Globus pallidus (tissue), 1 donor: ENCODE measurements at places on chromosomes 6 and 20.

DNA sequence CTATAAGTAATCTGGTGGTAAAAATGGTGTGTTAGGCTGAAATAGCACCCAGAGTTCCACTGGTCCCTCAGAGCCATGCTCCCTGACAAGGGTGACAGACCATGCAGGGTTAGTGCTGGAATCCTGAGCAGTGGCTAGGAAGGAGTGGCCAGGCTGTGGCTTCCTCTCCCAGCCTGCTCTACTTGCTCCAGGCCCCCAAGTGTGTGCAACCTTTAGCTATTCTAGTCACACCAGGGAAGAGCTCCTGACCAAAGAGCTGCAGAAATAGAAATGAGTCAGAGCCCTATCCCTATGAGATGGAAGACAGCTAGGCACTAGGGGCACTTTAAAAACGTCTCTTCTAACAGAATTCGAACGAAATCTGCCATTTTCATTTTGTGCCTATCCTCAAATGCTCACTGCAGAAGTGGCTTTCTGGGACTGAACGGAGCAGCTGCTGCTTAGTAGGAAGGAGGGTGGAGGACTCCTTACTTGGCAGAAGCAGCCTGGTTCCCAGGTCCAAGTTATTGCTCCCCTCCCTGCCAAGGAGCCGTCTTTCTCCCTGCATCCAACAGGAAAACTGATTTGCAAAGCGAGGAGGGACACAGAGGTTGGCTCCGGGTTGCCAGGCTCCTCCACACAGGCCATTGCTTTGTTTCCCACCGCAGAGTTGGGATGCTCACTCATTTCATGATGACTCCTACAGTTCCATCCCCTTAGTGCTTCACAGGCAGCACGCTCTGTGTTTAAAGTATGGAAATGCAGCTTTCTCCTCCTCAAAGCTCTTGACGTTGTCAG is 754.5 kb downstream of the C6orf118 start:
- DNase-seq, result peak; percentile 31

DNA sequence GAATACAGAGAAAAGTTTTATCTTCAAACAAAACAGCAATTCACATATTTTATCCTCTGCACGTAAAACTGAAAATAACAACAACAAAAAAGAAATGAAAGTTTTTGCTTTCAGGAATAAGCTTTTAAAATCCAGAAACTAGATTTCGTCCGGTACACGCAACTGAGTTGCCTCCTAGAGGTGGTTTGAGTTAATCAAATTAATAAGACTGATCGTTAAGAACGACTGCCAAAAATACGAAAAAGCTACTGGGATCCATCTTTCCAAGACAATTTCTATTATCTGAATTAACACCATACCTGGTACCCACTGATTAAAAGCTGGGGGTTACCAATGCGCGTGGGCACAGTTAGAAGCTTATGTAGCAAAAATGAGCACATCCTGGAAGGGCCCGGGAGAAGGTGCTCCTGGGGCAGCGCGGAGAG is 669 bp downstream of the PDCD2 start:
- peak; percentile 13 for DNase-seq

DNA sequence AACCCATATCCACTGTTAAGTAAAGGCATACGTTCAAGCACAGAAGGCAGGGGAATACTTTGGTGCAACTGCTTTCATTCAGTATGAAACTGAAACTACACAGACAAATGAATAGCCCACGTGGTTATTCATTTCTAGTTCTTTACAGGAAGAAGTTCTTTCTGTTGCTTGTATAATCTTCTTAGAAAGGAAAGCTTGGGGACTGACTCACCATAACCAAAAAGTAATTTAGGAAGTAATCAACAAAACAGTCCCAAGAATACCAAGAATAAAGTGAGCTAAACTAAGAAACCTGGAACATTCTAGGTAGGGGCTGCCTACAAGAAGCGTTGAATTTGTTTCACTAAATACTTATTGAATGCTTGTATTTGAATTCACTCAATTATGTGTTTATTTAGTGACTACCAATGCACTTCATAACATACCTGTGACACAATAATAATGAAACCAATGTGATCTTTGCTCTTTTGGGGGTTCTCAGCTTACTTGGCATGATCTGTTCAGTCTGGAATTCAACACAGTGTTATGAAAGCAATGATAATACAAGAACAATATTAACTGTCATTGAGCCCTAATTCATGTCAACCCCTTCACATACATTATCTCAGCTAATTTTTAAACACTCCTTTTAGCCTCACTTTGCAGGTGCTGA is 25.1 kb upstream of the KIAA0408 start:
- DNase-seq, result peak; percentile 35

- no peak for DNase-seq
Measured at GRCh38 chr6:70797625-70798024, 129.9 kb downstream of the SMAP1 start.

DNA sequence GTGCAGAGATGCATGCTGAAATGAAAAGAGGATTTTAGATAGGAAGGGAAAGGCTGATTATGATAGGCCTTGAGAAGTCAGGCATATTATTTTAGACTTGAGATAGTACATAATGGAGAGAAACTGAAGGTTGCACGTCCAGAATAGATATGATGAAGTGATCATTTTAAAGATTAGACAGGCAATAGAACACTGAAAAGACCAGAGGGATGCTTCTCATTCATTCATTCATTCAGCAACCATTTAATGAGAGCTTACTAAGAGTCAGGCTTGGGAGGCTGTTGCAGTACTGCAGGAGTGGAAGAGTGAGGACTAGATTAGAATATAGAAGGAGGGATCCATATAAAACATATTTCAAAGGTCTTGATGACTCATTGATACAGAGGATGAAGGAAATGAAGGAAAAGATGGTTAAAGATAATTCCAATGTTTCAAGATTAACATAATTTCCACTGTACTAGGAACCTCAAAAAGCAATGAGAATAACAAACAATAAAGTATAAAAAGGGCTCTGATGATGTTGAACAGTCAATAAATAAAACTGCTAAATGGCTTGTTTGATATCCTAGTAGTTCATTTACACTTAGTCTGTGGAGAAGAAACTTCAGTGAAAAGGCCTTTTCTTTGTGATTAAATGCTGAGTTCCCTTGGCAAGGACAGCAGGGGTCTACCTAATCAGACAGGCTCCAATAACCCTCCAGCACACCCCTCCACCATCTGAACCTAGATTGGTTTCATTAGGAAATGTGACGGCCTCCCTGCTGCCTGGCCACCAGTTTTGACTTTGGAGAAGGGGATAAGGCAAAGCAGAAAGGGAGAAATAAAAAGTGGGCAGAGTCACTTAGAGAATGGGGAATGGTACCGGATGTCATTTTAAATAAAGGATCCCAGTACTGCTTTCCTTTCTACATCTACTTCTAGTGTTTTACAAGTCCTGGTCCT is 5.3 kb upstream of the FBXO9 start:
- DNase-seq, result no peak

- no peak for DNase-seq
Measured at GRCh38 chr6:150368762-150369161, at the start of gene IYD. Gene IYD (plus strand): TSS chr6:150369012. CDS start chr6:150369032, 20 bp downstream.

GRCh38 chr6:15038013-15038791 is 207.7 kb upstream of the JARID2 start:
- DNase-seq, result no peak

GRCh38 chr6:148407372-148407771 is 64.7 kb downstream of the SASH1 start:
- DNase-seq, result no peak

- DNase-seq, result no peak
Measured at GRCh38 chr6:160300076-160300695, 41.6 kb upstream of the SLC22A2 start.

DNA sequence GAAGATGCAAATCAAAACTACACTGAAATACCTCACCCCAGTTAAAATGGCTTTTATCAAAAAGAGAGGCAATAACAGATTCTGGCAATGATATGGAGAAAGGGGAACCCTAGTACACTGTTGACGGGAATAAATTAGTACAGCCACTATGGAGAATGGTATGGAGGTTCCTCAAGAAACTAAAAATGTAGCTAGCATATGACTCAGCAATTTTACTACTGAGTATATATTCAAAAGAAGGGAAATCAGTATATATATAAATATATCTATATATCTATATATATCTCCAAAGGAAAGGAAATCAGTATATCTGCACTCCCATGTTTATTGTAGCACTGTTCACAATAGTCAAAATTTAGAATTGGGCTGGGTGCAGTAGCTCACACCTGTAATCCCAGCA is 113.9 kb downstream of the KLHL32 start:
- no peak for DNase-seq

GRCh38 chr20:62999580-62999979 is 7.2 kb downstream of the BHLHE23 start:
- no peak for DNase-seq

DNA sequence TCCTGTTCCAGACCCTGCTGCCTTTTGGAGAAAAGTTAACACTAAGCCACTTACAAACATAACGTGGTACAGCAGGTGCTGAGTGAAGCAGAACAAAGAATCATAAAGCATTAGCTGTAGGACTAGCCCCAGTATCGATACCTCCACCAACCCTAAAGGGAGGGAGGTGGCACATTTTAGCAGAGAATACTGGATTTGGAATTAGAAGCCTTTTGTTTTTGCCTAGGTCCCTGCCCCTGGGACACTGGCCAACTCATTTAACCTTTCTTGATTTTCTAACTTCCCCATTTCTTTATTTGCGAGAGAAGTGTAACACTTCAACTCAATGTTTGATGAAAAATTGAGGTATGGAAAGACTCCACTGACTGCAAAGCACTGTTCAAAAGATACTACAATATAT is 93.5 kb downstream of the B3GAT2 start:
- DNase-seq, result no peak

- DNase-seq, result no peak
Measured at GRCh38 chr6:130672153-130672552, 155.1 kb upstream of the SMLR1 start.

GRCh38 chr6:38172739-38173410 is 353.3 kb downstream of the ZFAND3 start:
- DNase-seq, result no peak

- DNase-seq, result no peak
Measured at GRCh38 chr20:32333988-32334885, 23.9 kb upstream of the ASXL1 start.

DNA sequence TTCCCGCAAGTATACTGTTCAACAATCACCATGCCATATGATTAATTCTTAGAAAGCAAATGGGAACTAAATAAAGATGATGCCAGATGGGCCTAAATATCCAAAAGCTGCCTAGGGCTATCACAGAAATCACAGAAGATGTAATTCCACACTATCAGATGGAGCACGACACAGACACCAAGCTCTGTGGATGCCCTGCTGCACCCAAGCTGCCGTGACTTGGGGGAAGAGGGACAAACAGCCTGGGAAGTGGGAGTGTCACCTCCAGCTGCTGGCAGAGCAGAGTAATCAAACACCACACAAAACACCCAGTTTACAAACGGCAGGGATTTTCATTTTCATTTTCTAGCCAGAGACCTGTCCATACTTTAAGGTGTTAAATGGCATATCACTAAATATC is 35.7 kb downstream of the PDE10A start:
- DNase-seq, result no peak

- no peak for DNase-seq
Measured at GRCh38 chr6:122798099-122798641, 9.1 kb downstream of the SMPDL3A start.

- DNase-seq, result no peak
Measured at GRCh38 chr6:75946146-75946831, 126.2 kb downstream of the IMPG1 start.

DNA sequence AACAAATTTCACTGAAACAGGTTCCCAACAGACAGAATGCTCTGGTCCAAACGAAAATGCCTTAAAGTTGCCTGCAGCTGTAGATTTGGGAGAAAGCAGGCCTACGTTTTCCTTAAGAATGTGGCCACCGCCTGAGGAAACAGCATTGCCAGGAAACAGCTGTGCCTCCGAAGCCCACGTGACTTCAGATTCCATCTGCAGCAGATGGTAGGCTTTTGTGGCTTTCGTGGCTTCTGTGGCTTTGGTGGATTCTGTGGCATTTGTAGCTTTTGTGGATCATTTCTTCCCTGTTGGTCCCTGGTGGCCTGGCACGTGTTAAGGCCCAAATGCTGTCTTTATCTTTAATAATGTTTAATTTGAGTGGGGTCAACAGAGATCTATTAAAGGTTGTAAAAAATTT is 222.9 kb downstream of the TTLL2 start:
- no peak for DNase-seq

DNA sequence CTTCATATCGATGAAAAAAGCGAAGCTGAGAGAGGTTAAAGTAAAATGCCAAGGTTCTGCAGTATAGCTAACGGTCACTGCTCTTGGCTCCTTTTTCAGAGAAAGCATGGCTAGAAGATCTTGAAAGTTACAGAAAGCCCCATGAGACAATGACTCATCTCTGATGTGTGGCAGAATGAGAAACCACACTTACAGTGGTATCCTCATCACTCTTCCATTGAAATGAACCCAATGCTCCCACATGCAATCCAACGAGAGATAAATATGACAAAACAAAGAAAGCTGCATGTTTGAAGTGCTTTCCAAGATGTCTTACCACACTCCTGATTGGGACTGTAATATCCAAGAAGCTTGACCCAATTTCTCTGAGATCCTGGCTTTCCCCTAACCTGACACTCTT is 694.9 kb downstream of the PRKN start:
- no peak for DNase-seq

DNA sequence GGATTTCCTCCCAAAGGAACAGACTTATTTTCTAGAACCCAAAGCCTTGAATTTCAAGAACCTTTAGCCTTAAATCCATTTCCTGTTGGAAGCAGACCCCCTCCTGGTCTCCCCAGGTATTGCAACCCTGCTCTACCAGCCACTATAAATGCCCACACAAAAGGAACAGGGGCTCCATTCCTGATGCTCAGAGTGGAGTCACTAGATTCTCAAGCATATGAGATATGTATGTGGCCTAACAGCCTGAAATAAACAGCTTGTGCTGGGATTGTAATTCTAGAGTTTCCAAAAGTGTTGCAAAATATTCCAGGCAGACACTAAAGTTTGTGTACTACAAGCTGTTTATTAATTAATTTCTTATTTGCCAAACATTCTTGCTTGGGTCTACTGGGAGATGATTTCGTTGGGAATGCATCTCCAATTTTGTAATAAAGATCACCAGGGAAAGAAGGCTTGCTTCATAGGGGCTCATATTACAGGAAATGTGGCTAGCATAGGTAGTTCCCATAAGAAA is 44.8 kb downstream of the RIPOR3 start:
- no peak for DNase-seq

- DNase-seq, result peak; percentile 75
Measured at GRCh38 chr6:27752038-27752885, 159.9 kb downstream of the OR2B2 start.

- no peak for DNase-seq
Measured at GRCh38 chr20:44969300-44969894, 3.1 kb downstream of the STK4 start.

- no peak for DNase-seq
Measured at GRCh38 chr20:33127422-33128097, 40.4 kb upstream of the BPIFA2 start.

DNA sequence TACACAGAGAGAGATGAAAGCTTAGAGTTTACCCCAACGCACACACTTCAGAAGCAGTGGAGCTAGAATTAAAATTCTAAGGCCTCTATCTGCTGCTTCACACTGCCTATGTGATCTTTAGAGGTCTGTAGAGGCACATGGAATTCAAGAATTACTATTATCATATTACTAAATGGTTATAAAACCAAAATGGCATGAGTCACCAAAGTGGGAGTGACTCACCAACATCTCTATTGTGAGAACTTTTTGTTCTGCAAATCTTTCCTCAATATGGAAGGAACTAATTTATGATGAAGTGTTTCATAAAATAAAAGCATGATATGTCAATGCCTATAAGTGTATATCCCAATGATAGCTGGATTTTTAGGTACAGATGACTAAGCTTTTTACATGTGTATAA is 28.5 kb upstream of the TMEM244 start:
- no peak for DNase-seq
